Pulmonary artery endothelial cell (primary cell): ENCODE measurements at places on chromosomes 7 and 10.

DNA sequence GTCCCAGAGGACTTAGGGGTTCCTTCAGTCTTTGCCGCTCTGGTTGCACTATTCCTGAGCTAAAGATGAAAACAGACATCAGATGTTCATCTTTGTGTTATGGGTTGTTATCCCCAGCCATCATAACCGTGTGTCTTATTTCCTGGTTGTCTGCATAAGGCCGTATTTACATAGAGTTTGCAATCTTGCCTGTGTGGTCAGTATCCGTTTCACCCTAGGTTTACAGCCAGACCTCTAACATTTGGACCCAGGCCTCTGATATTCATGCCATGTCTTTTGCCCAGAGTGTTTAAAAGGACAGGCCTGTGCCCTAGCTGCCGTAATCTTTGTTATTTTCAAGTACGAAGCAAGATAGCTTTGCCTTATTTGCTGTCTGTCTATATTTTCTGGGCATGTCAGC lies 26.6 kb downstream of the LRRC4 start:
- no peak for DNase-seq

- no peak for DNase-seq
Measured at GRCh38 chr10:119715628-119716505, 10.0 kb upstream of the INPP5F start.

- DNase-seq: no peak
Measured at GRCh38 chr10:99681553-99681952, 22.2 kb downstream of the ENTPD7 start.

GRCh38 chr10:6694447-6695140 lies 114.5 kb upstream of the PRKCQ start:
- no peak for DNase-seq

GRCh38 chr7:11315666-11316258 lies 342.1 kb downstream of the PHF14 start:
- no peak for DNase-seq
